Ovary (tissue), 10 donors: ENCODE measurements at places on chromosomes 6 and 20. TPM values are rescaled to one million over a fixed set of nuclear protein-coding genes. Genes with fewer than 3 reads are reported as not detected.

Gene EMILIN3
- 2.0 TPM for polyA plus RNA-seq

Gene SIGLEC1
- polyA plus RNA-seq = 3.3 TPM

Gene KIAA0408
- polyA plus RNA-seq = 7.4 TPM

Gene ID1
- 26.0 TPM for polyA plus RNA-seq

Gene PLCB4
- polyA plus RNA-seq = 4.6 TPM

Gene TRIM40
- not detected for polyA plus RNA-seq

Gene RAET1L
- not detected for polyA plus RNA-seq
